GF-D8 (cell line): ENCODE measurements at places on chromosomes 6 and 20.

DNA sequence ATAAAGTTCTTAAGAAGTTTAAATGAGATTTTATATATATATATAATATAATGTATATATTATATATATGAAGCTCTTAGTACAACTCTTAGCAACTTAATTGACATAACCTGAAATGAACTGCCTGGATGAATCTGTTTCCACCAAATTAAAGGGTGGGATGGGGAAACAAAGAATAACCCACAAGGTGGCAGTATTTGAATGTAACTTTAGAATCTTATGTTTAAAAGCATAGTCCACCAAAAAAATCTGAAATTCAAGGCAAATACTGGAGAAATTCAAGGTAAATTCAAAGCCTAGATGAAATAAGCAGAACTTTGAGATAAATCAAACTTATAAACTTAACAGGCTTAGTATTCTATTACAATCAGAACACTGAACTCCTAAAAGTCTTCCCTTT lies 4.4 kb upstream of the IBTK start:
- DNase-seq: peak; percentile 5

GRCh38 chr6:42396720-42397119 lies 55.0 kb downstream of the TRERF1 start:
- no peak for DNase-seq

- DNase-seq: no peak
Measured at GRCh38 chr20:53142225-53143127, 170.3 kb downstream of the TSHZ2 start.

DNA sequence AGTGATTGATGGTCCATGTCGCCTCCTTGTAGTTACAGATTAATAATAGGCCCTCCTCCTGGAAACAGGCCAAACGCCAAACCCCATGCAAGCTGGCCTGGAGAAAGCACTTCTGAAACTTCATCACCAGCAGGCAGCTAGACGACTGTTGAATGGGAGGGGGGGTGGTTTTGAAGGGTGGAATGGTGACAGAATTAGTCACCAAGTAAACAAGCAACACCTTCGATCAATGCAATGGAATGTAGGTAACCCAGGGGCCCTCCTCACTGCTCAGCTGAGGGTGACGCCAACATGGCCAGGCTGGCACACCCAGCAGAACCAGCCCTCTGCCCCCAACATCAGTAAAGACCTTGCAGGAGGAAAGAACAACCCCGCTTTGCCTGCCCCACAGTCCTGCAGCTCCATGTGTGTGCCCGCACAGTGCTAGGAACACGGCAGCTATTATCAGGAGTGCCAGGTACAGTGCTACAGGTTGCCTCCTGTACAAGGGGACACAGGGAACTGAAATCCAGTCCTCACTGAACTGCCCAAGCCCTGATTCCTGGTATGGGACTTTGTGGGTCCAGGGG lies 2.7 kb downstream of the BCAS1 start:
- no peak for DNase-seq

GRCh38 chr6:14709066-14709670 lies 536.7 kb upstream of the JARID2 start:
- no peak for DNase-seq

GRCh38 chr6:83958241-83958685 lies 75.3 kb upstream of the MRAP2 start:
- no peak for DNase-seq

- DNase-seq: no peak
Measured at GRCh38 chr20:25592135-25592852, 7.0 kb upstream of the NINL start.

GRCh38 chr20:37308086-37309050 lies 18.9 kb downstream of the MANBAL start:
- no peak for DNase-seq

- DNase-seq: no peak
Measured at GRCh38 chr6:90445533-90446108, 141.3 kb downstream of the MAP3K7 start.

DNA sequence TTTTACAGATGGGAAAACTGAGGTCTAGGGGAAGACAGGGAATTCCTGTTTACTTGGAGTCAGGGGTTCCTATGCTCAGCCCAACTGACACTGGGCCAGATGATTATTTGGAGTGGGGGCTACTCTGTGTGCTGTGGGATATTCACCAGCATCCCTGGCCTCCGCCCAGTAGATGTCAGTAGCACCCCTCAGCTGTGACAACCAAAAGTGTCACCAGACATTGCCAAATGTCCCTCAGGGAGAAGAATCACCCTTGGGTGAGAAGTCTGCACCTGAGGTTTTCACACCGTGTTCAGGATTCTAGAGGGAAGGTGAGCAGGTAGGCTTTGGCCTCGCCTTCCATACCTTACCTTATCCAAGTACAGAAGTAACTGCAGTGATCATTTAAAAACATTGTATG lies 27.6 kb downstream of the CDH26 start:
- DNase-seq: no peak

DNA sequence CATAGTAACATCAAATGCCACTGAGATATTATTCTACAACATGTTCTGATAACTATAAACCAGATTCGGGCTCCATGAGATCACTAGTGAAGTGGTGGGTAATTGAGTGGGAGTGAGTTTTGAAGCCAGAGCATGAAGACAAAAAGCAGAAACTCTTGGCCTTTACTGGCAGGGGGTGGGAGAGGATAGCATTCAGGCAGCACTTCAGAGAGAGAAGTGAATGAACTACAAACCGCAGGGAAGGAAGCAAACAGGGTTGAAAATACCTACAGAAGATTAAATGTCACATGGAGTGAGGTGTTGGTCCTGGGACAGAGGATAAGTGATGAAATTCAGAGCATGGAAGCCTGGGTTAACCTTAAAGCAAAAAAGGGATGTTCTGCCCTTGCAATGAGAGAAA lies 250.0 kb downstream of the EPM2A start:
- no peak for DNase-seq

DNA sequence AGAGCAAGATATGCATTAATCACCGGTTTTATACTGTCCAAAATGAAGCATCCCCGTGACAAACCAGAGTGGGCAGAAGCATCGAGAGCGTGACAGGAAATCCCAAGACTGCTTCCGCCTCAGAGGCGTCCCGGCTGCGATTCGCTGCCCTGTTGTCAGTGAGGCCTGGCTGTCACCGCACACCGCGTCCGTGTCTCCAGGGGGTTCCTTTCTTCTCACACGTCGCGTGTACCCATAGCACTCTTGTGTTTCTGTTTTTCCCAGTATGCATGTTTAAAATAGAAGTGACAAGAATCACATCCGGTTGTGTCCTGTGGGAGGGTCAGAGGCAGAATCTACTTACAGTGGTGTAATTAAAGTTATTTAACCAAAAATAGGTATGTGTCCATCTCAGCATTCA lies 8.3 kb upstream of the ADRM1 start:
- DNase-seq: no peak

- no peak for DNase-seq
Measured at GRCh38 chr6:108165714-108166663, at the start of gene NR2E1. Gene NR2E1, plus strand, starts transcription at chr6:108166022. Its CDS starts 744 bp downstream, at chr6:108166766.

DNA sequence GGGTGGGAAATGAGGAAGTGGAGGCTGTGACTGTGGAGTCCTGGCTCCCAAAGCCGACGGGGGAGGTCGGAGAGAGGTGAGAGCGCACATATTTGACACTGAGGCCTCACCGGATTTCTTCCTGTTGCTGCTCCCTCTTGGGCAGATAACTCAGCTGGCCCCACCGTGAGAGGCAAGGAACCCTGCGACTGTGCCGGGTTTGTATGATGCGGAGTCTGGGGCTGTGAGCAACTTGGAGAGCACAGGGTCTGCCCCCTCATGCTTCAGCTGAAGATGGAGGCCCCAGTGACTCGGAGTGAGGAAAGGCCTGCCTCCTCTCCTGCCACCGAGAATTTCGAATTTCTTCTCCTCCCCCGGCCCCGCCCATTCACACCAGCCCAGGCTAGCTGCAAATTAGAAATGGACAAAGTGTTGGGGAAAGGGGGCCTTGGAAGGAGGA lies 160.6 kb downstream of the GRM4 start:
- DNase-seq: no peak

DNA sequence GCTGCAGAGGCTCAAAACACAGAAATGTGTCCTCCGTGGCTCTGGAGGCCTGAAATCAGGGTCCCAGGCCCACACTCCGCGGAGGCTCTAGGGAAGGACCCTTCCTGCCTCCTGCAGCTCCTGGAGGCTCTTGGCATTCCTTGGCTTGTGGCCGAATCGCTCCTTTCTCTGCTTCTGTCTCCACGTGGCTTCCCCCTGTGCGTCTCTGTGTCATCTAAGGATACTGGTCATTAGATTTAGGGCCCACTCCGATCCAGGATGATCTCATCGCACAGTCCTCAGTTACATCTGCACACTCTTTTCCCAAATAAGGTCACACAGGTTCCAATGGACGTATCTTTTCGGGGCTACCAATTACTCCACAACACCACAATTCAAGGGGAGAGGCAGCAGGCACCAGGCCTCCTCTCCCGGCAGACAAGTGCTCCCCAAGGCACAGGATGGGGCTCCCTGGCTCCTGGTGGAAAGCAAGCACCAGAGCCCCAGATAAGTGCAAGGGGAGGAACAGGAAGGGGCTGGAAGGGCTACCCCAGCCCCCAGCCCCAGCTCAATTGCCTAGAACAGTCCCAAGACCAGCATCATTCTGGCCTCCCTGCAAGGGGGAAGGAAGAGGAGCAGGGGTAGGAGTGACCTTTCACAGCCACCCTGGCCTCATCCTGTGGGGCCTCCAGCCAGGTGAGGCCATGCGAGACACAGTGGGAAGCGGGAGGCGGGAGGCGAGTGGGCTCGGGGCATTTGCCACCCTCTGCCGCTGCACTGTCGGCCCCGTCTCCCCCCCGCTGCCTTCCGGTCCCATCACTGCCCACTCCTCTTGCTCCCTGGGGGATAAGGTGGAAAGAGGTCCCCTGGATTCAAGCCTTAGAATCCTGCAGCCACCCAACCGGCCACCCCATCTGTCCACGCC lies 16.3 kb downstream of the NTSR1 start:
- DNase-seq: no peak

GRCh38 chr20:47682028-47682783 lies 103.1 kb downstream of the SULF2 start:
- no peak for DNase-seq

- no peak for DNase-seq
Measured at GRCh38 chr6:43267619-43268354, 24.5 kb downstream of the TTBK1 start.

- no peak for DNase-seq
Measured at GRCh38 chr6:143556529-143556928, 45.0 kb upstream of the FUCA2 start.

DNA sequence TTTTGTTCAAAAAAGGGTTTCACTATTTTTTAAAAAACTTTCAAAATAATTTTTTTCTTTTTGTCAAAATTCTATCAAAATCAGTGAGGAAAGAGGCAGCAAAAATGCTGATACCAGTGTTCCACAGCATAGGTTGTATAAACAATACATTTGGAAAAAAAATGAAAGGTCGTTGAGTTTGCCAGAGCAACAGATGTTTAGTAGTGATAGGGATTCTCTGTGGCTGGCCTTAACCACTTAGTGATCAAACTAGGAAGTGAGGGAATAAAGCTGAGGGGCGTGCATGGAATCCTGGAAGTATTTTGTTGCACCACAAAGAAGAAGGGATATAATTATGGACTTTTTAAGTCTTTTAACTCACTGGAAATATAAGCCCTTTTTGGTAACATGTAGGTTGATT lies 555.3 kb upstream of the CHD6 start:
- no peak for DNase-seq

DNA sequence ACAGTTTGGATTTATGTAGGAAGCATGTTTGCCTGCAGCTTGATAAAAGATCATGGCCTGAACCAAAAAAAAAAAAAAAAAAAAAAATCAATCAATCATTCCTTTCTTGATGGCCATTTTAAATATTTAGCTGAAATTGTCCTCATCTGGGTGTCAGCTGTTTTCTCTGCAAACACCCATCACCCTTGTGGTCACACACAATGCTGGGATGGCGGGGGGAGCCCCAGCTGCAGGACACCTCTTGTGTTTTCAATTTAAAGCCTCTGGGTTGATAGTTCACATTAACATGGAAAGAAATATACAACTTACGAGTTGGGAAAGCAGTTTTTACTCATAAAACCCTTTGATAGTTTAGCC lies 160.4 kb downstream of the ZFP64 start:
- no peak for DNase-seq

- no peak for DNase-seq
Measured at GRCh38 chr6:19317431-19317986, 519.7 kb upstream of the ID4 start.

DNA sequence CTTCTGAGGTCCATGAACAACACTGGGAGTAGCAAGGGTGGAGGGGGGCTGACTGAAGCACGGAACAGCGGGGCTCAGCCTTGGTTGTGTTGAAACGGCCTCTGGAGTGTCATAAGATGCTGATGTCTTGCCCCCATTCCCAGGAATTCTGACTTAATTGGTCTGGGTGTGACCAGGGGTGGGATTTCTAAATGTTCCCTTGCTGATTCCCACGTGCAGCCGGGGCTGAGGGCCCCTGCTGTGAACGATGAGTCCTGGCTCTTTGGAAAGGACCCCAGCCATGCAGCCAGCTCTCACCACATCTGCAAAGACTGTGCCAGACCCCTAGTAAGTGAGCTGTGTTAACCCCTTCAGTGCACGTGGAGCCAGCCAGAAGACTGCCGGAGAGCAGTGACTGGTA lies 28.6 kb upstream of the FAM50B start:
- DNase-seq: no peak

DNA sequence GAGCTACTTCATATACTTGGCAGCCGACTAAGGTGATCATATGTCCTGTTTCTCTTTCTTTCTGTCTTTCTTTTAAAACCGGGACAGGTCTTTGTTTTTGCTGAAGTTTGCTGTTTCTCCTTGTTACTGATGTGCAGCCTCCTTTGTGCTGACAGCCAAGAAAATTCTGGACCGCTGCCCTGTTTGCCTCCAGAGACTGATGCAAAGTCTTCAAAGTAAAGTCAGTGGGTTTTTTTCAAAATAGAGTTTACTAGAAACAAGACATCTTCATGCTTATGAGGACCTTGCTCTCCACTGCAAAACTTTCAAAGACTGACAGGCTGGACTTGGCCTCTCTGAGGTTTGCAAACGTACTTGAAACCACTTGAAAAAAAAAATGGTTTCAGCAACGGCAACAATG lies 510.5 kb upstream of the MAP3K7 start:
- no peak for DNase-seq

DNA sequence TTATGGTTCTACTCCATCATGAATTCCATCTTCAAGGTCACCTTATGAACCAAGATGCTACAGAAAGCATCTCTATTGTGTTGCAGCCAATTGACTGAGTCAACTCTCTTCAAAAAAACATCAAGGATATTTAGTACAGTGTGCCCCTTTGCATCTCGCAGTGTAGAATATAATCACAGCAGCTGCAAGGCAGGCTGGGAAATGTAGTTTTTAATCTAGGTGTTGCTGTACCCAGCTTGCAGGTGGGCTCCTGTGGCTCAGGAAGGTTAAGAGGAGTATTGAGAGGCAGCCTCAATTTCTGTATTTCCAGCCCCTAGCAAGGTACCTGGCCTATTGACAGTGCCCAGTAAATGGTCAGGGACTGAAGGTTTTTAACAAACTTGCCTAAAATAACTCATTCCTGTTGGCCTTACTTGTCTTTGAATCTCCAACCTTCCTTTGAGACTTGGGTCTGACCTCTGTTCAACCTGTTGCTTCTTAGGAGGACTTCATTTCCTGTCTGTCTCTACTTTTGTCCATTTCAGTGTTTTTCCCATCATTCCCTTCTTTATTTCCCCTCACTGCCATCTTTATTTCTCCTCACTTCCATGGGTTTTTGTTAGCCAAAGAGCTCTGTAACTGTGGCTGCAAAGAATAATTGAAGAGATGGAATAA lies 150.5 kb downstream of the DNAH8 start:
- DNase-seq: no peak
